Dermis microvascular lymphatic vessel endothelial cell (primary cell): ENCODE measurements at places on chromosomes 7 and 10. TPM values are rescaled to one million over a fixed set of nuclear protein-coding genes. Genes with fewer than 3 reads are reported as not detected.

DNA sequence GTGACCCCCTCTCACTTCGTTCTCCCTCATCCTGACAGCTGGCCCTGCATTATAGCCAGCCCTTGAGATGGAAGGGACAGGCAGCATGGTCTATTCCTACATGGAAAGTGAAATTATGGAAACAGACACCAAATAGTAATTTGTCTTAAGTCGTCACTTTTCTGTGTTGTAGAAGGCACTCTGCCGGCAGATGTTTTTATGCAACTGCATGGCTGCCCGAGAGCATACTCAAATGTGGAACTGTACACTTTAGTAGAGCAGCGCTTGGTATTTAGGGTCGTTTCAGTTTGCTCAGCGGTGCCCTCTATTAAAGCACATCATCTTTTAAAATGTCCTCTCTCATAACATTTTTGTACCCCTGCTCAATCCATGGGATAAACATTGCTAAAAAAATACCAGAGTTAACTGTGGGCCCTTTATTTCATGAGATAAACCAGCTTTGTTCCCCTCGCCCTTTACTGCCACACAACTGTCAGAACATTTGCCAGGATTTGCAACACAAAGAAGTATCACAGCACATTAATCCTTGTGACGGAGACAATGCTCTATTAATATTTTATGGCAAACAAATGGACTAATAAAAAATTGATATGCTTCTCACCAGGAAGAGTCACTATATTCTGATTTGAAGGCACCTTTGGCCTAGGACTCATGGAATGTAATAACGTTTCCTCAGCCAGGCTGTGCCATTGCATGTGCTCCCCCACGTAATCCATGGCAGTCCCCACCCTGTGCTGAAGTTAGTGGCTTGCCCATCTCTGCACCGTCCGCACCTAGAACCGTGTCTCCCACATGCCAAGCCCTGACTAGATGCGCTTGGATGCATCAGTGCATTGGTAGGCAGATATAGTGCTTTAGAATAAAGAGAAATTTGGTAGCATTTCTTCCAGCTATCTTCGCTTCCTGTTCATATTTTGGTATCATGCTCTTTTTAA is 221.3 kb downstream of the PAXIP1 start:
- DNase-seq: no peak

NAT16 gene
- not detected in 2 replicates for total RNA-seq

DNA sequence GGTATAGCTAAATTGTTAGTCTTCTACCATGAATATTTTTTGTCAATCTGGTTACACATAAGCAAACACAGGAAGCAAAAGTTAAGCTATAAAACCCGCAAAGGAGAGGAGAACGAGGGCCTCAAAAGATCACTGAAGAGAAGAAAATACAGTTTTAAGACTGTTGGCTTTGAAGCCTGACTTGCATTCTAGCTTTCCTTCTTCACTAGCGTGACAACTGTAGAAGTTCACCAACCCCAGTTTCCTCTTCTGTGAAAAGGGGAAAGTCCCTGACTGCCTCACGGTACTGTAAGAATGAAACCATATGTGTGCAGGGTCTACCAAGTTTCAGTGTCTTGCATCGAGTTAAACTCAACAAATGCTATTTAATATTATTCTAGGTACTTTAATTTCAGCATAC is 7.5 kb upstream of the LRRN3 start:
- no peak for DNase-seq

GRCh38 chr10:132614431-132615340 is 77.1 kb downstream of the INPP5A start:
- no peak for DNase-seq

GRCh38 chr10:100623521-100624230 is 87.9 kb downstream of the HIF1AN start:
- DNase-seq: no peak

DNA sequence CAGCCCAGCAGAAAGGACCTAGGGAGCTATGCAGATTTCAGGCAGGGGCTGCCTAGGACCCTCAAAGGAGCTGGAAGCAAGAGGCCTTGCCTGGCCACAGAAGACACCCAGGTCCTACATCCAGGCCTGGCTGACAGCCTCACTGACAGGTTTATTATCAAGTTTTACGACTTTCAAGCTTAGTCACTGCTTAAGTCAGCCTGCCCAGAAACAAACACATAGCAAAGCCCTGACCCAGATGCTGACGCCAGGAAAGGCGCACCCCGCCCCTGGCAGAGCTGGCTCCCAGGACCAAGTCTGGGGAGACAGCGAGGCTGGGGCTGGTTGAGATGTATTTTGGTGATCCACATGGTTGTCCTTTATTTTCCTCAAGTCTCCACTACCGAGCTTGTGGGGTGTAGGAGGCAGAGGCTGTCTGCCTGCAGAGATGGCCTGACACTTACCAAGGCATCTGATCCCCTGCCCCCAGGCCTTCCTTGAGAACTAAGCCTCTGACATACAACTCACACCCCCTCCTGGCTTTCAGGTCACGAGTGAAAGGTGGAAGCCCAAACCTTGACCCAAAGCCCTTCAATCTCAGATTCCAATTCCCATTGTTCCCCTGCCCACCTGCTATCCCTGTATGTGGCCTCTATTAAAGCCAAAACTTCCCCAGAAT is 80.7 kb upstream of the EMX2 start:
- DNase-seq: peak; percentile 92

DNA sequence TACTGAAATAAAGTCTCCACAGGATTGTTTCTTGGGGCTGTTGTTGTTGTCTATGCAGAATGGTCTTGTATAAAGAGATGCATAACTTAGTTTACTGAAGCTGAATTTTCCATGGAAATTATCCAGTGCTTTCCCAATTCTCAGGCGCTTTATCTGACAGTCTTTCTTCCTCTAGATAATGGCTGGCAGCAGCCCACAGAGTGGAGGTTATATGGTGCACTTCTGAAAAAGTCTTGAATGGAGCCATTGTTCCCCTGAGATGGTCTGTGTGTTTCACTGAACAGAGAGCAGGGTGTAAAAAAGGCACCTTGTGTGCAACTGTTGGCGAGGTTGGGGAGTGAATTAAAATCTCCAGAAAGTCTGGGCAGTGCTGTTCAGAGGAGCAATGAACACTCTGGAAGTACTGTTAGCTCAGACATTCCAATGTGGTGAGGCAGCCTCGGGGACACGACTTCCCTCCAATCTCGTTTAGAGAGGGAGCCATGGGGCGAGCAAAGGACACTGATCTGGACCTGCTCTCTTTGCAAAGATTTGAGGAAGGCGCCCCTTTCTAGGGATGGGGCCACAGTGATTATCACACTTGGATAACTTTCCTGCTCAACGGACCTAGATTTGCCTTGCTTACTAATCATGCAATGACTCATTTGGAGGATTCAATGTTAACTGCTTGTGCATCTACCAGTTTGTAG is 2.0 kb upstream of the PLCE1 start:
- DNase-seq: no peak

NKX1-2 gene
- total RNA-seq: not detected in 2 replicates

GRCh38 chr10:5460468-5461202 is 38.7 kb downstream of the CALML5 start:
- no peak for DNase-seq

- DNase-seq: peak; percentile 75
These were observed 7.2 kb upstream of the PGAM2 start for GRCh38 chr7:44072364-44073231.

- no peak for DNase-seq
These were observed 65.8 kb upstream of the CAMK2B start for GRCh38 chr7:44391171-44391570.

- DNase-seq: no peak
These were observed 82.6 kb upstream of the UCN3 start for GRCh38 chr10:5282137-5282536.

DNA sequence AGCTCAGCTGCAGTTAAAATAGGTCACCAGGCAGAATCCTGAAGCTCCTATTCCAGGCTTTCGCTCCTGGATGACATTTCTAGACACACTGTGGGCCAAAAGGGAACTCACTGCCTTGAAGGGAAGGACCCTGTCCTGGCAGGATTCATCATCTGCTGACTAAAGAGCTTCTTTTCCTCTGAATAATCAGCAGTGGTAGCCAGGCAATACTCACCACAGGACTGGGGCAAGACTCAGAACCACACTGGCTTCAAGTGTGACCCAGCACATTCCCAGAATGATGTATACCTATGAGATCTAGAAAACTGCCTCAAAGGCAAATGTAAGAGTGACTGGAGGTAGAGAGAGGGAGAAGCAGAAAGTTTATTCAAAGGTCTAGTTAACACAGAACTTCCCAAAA is 29.5 kb upstream of the EBF3 start:
- DNase-seq: no peak

DNA sequence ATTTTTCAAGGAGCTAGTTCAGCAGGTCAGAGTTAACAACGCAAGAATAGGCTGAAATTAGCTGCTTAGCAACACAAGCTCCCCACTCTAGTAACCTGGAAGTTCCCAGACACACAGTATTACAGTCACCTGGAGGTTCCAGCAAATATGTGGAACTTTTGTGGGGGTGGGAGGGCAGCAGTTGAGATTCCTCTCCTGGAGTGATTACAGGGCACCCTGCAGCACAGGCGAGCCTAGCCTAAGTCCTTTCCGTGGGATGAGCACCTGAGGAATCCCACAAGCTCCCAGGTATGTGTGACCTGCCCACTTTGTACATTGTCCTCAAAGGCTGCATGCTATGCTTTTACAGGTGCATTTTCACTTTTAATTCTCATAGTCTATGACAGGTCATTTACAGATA is 13.6 kb downstream of the TPK1 start:
- no peak for DNase-seq

OR9A2 gene
- total RNA-seq: not detected in 2 replicates

STEAP4 gene
- total RNA-seq: not detected in 2 replicates

GPR15LG gene
- total RNA-seq: not detected in 2 replicates

CALHM1 gene
- not detected in 2 replicates for total RNA-seq

PCLO gene
- total RNA-seq: 1.8 and 3.0 TPM in 2 replicates
